CD4-positive, alpha-beta T cell treated with Interleukin-4 for 1 hour (primary cell): ENCODE measurements at places on chromosomes 16 and 17.
A peak's percentile ranks its signal among the peaks of the same experiment; 100 is the strongest.

DNA sequence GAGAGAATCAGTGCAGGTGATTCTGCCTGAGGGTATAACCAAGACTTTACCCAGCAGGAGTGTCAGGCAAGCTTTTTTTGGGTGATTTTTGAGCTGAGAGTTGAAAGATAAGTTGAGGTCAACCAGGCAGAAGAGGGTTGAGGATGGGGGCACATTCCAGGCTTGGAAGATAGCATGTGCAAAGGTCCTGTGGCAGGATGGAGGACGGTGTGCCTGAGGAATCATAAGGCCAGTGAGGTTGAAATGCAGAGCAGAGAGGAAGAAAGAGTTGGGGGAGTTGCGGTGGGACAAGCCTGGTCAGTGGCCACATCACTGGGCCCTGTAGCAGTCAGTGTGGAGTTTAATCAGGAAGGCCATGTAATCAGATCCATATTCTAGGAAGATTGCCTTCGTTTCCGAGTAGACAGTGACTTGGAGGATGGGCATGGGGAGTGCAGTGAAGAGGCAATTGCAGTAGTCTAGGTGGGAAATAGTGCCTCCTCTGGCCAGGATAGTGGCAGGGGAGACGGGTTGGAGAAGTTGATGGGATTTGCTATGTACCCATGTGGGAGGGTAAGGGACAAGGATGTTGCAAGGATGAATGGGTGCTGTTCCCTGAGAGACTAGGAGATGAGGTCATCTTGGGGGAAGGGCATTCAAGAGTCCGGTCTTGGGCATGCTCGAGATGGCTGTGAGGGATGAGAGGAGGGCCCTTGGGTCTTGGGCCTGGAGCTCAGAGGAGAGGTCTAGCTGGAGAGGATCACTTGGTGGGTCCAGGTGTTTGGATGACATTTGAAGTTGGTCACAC lies 3.9 kb downstream of the PLEKHG4 start:
- DNase-seq = no peak

DNA sequence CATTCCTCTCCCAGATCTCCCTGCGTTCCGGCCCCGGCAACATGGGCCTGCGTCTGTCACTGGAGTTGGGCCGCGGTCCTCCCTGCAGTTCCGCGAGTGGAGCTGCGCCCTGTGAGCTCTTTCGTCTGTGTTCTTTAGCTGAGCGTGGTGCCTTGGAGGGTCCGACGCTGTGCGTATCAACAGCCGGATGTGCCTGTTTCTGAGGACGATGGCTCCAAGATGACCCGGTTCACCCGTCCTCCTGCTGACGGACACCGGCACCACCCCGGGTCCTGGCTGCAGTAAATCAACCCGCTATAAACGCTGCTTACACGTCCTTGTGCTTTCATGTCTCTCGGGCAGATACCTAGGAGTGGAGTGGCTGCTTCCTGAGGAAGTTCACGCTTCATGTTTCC lies 44.8 kb upstream of the GNG13 start:
- DNase-seq = no peak

GRCh38 chr17:32998887-32999228 lies 7.2 kb downstream of the SPACA3 start:
- no peak for DNase-seq

- no peak for DNase-seq
These were observed 46.3 kb upstream of the CDR2 start for GRCh38 chr16:22420606-22421135.

GRCh38 chr17:19345067-19345460 lies 17.5 kb downstream of the B9D1 start:
- no peak for DNase-seq

- DNase-seq = no peak
These were observed 1.4 kb downstream of the PLCD3 start for GRCh38 chr17:45130681-45131615.

DNA sequence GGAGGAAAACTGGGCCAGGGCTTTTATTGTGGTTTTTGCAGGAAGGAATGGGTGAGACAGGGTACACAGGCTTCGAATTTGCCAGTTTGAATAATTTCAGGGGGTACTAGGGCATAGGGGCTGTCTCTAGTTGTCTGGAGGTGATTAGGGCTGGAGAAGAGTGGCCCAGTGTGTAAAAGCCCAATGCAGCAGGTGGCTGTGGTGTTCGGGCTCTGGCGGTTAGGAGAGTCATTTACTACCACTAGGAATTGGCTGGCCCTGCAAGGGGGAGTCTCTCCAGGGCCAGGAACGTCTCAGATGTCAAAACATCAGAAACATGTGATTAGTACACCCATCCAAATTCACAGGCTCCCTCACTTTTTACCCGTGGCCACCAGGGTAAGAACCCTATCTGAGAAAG lies 50.3 kb downstream of the GINS3 start:
- DNase-seq = no peak

DNA sequence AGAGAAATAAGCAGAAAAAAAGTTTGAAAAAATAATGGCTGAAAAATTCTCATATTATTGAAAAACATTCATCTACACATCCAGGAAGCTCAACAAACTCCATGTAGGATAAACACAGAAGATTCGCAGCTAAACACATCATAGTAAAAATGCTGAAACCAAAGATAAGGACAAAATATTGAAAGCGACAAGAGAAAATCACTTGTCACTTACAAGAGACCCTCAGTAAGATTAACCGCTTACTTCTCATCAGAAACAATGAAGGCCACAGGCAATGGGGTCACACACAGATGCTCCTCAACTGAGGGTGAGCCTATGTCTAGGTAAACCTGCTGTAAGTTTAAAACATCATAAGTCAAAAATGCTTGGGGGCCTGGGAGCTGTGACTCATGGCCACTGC lies 38.1 kb upstream of the METRNL start:
- DNase-seq = no peak

DNA sequence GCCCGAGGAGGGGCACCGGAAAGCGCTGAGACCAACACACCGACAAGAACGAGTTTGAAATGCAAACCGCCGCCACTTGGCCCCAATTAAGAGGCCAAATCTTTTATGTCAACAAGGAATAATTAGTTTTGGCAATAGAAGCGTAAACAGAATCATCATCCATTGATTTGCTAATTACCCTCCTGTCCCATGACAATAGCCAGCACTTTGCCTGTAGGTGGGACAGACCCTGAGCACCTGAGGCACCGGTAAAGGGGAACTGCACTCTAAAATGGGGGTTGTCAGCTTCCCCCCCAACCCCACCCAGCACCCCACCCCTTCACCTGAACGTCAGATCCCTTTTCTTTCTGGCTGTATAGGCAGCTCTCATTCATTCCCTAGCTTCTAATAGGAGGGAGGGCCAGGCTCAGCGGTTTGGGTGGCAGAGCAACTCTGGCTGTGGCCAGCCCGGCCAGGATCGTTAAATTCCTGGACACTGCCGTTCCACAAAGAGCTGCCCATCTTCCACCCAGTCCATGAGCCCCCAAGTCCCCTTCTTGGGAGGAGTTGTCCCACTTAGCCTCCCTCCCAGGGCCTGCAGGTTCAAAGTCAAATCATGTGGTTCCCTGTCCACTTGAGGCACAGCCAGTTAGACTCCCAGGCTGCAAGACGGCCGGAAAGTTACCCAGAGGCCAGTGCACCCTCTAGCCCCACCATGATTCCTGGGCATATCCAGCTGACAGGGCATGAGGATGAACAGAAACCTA lies 45.8 kb downstream of the WNT3 start:
- no peak for DNase-seq

GRCh38 chr16:31149332-31149731 lies 534 bp downstream of the PRSS36 start:
- no peak for DNase-seq

DNA sequence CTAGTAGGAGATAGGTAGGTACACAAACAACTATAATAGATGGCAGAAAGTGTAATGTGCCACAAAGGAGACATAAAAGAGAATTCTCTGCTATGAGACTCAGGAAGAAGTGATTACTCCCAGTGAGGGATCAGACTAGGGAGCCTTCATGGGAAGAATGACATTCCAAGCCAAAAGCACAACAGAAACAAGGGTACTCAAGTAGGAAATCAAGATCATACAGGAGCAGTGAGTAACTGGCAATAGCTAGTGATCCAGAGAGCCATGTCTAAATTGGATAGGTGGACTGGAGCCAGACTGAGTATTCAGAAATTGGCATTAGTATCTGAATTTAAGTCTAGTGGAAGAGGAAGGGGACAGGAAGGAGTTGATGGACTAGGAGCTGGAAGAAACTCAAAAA lies 10.7 kb downstream of the RFFL start:
- no peak for DNase-seq

- DNase-seq = no peak
These were observed 41.3 kb downstream of the RBBP6 start for GRCh38 chr16:24580665-24581064.

- no peak for DNase-seq
These were observed 14.2 kb upstream of the RAP1GAP2 start for GRCh38 chr17:2782055-2782454.

DNA sequence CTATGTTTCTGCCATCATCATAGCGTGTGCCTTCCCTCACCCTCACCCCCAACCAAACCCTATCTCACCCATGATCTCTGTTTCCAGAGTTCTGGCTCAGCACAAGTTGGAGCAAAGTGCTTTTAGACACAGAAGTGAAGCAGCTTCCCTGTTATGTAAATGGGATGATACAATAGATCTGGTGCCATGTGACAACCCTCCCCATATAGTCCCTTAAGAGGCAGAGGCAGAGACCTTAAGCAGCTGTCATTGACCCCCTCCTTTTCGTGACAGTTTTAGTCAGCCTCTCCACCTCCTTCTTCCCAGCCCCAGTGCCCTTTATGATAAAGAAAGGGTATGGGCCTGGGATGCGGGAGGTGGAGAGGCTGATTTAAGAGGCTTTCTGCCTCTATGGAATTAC lies 40.3 kb upstream of the MED13 start:
- DNase-seq = no peak

- DNase-seq = no peak
These were observed 2.1 kb downstream of the PPP1R1B start for GRCh38 chr17:39628655-39629493.

DNA sequence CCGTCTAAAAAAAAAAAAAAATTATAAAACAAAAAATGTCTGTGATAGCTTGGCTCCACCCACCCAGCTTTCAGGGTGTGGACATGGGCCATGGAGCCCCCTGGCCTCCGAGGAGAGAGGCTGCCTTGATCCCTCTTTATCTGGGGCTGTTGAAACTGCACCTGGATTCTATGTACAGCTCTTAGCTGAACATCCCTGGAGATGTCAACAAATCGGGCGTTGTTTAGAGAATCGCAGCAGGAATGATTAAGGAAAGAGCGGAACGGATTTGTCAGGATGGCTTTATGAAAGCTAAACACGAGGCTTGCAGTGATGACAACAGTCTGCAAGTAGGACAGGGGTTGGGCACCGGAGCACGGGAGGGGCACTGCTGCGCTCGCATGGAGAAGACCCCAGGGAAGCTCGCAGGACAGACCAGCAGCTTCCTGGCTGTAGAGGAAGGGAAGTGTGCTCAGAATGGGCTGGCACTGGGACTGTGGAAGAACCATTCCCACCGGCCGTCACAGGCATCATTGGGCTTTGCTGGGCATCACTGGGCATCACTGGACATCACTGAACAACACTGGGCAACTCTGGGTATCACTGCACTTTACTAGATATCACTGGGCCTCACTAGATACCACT lies 195.8 kb upstream of the FOXF1 start:
- no peak for DNase-seq

DNA sequence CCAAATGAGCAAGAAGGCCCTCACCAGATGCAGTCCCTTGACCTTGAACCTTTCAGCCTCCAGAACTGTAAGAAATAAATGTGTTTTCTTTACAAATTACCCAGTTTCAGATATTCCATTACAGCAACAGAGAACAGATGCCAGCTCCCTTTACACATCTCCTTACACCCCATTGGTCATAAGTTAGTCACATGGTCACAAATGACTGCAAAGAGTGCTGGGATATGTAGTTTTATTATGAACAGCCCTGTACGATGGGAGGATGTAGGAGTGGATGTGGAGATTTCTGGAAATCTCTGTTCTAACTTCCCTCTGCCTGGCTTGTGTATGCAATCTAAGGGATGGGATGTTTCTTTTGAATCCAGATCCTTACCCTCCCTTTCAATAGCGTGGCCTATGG lies 13.3 kb upstream of the RPL38 start:
- peak; percentile 52 for DNase-seq

- DNase-seq = no peak
These were observed 3.0 kb downstream of the PRR29 start for GRCh38 chr17:64001091-64001579.

DNA sequence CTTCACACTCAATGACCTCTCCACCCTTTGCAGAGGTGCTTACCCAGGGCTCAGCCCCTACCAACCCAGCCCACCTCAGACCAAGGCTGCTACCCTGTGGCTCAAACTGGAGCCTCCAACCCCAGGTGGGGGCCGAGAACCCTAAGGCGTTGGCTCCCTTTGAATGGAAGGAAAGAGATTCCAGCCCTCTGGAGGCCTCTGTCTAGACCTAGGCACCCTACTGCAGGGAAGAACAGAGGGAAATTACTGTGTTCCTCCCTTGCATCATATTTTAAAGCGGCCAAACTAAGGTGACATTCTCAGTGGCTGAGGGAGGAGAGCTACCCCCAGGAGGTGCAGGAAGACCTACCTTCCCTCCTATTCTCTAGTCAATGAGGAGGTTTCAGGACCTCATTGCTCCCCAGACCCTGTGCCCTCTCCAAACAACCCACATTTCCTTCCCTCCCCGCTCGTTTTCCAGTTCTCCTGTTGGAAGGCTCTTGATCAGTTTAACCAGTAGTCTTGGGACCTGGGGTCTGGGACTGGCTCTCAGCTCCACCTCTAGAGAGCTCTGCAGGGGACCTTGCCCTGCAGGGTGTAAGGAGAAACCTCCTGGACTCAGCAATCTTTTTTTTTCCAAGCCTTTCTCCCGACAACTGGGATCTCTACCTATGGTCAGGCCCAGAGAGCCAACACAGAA lies 5.5 kb upstream of the HOXB8 start:
- no peak for DNase-seq

GRCh38 chr16:89409161-89409711 lies 81.1 kb downstream of the ANKRD11 start:
- DNase-seq = peak; percentile 78

- no peak for DNase-seq
These were observed 250.8 kb upstream of the RPL38 start for GRCh38 chr17:73952480-73953205.
